ENCODE measurements at places on chromosomes 6 and 20.

- no peak for DNase-seq
Measured at GRCh38 chr20:40073535-40074111, 615.4 kb downstream of the MAFB start.

DNA sequence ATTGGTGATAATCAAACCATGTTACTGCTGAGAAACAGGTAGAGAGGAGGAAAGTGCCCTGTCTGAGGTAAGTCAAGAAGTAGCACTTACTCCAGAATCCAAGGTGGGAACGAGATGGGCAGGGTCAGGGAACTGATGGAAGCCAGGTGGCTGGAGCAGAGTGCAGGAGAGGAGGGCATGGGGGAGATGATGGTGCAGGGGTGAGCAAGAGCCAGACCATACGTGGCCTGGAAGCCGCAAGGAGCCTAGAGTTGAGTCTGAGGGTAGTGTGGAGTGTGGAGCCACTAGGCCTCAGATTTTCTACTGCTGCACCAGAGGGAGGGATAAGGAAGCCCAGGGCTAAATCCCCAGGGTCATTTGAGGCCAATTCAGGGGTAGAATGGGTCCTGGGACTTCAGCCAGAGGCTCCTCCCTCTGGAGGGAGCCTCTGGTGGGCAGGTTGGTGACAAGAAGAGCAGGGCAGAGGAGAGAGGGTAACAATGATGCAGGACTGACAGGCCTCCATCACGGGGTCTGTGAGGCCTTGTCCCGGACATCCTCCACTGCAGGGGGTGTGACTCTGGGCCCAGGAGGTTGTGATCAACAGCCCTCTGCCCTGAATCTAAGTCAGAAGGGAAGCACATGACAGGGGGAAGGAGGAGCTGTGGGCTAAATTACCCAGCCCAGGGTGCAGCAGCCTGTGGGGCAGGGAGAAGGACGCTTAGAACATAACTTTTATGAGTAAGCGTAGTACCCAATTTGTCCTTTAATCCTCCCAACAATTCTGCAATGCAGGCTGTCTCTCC lies 28.7 kb downstream of the COX4I2 start:
- DNase-seq, result no peak

DNA sequence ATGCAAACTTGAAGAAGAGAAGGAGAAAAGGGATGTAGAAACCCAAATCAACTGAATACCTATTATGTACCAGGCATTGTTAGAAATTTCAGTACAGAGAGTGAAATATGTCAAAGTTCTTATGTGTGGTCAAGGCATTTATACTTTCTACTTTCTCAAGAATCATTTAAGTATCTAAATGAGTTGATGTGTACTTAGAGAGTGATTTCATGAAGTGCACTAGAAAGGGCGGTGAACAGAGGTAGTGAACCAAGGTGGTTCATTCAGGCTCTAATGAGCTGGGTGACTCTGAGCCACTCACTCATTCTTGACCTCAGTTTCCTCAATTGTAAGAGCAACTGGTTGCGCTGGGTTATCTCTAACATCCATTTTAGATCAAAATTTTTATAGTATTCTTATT lies 3.3 kb downstream of the PDE7B start:
- no peak for DNase-seq

GRCh38 chr20:9482180-9482579 lies 32.2 kb upstream of the LAMP5 start:
- DNase-seq, result peak; percentile 8

DNA sequence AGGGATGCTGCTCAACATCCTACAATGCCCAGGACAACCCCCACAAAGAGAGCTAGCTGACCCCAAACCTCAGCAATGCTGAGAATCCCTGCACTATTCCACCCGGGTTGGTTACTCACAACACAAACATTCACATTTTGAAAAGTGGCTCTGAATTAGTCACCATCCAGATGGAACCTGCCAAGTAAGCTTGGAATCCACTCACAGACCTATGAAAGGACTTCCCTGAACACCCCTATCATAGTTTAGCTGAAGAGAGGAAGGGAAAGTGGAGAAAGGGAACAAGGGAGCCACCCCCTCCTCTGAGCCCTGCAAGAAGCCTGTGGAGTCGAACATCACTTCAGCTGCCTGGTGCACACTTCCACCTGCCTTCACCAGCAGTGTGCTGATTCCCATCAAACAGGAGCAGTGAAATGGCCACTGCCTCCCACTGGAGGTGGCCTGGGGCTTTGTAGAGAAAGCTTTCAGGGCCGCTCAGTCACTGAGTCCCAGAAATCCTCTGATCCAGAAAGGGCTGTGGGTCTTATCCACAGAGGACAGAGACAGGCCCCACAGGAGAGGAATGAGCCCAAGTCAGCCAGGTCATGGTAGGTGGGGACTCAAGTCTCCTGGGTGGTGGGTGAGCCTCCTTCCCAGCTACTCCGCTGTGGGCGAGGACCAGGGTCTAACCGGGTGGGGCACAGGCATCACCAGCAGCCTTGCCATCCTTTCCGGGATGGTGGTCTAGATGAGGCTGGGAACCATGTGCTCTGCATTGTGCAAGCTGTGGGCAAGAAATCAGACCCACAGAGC lies 203.7 kb downstream of the SYNDIG1 start:
- no peak for DNase-seq
